NCI-H446 (cell line): ENCODE measurements at places on chromosomes 12 and 14.
A peak's percentile ranks its signal among the peaks of the same experiment; 100 is the strongest.

DNA sequence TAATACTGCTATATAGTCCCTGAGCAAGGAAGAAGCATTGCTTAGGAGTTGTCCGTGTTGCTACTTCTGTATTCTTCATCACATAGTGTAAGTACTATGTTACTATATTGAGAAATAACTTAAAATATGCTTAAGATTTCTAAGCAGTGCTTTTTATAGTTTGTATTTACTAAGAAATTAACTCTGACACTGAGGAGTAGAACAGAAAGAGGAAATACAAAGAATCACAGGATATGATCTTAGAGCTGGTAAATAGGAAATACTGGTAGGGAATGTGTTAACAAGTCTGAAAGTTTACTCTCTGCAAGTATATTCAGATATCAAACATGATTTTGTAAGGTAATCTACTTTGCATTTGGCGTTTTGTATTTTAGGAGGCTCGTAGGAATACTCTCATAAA, 15.5 kb downstream of the XPOT start:
- DNase-seq, result no peak

- no peak for DNase-seq
Observed at GRCh38 chr12:52754135-52754534, 23.0 kb downstream of the KRT76 start.

DNA sequence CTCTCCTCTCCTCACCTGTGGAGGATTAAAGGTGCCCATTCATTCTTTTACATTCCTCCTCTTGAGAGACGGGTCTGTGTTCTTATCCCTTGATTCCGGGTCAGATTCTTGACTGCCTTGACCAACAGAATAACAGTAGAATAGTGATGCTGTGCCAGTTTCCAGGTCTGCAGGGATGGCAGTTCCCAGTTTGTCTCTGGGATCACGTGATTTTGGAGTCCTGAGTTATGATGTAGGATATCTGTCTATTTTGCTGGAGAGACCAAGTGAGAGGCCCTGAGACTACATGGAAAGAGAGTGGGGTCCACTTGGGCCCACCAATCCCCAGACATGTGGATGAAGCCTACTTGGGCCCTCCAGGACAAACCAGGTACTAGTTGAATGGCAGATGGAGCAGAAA, 142.8 kb downstream of the TTC8 start:
- no peak for DNase-seq

DNA sequence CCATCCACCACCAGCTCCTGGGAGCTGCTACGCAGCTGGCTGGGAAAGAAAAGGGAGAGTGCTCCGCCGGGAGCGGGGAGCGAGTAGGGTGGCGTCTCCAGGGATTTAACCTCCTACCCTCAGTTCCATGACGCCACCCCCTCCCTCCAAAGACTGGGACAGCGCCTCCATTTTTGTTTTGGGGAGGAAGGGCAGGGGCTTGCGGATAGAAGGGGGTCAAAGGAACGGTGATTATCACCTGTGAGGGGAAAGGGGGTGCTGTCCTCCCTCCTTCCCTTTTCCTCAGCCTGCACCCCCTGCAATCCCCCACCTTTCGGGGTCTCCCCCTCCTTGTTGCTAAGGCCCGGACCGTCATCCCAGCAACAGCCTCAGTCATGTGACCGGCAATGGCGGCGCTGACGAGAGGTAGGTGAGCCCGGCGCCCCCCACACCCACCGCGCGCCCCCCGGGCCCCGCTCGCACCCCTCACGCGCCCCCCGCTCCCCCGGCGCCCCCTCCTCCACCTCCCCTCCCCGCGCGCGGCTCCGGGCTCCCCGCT, at the start of gene DTX3:
DTX3 (plus strand) TSS at position 371 of the 538 bp plus-strand sequence. CDS start 1,694 bp downstream, outside the sequence.
- no peak for DNase-seq

DNA sequence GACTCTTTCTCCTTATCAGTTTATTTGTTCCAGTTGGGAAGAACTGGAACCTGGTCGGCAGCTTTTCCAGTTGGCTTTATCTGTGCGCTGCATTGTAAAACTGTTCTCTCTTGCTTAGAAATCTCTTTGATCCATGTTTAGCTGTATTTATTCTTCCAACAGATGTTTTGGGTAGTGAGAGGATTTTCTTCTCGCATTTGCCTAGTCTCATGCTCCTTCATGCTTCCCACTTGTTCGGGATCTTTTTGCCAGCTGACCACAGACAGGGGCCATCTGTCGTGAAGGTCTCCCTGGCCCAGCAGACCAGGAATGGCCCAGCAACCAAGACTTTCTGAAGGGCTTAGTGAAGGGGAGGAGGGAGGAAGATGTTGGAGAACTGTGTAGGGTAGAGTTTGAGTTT, 21.6 kb downstream of the NTF3 start:
- no peak for DNase-seq

GRCh38 chr12:64808110-64808509, 16.3 kb upstream of the TBC1D30 start:
- no peak for DNase-seq

DNA sequence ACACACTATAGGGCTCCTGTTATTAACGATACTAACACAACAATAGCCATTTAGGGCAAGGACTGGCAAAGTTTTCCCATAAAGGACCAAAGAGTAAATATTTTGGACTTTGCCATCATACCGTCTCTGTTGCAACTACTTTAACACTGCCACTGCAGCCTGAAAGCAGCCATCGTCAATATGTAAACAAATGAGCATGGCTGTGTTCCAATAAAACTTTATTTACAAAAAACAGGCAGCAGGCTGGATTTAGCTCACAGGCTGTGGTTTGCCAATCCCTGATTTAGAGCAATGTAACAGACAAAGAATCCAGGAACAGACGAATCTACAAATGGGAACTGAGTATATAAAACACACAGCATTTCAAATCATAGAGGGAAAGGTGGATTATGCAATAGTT, 84.1 kb downstream of the FRMD6 start:
- DNase-seq, result peak; percentile 64

DNA sequence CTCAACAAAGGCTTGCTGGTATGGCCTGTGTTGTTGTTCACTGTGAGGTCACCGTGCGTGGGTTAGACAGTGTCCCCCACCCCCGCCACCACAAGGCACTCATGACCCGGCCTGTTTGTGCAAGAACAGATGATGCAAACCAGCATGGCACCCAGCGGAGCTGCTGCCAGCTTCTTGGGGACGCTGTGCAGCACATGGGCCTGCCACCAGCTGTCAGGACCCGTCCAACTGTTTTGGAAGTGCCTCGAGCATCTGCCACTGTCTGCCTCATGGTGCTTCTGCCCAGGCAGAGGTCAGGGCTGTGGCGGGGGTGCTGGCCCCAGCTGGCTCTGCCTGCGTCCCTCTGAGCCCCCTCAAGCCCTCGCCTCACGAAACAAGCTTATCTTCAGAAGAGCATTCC, 1.5 kb downstream of the ASB2 start:
- no peak for DNase-seq

DNA sequence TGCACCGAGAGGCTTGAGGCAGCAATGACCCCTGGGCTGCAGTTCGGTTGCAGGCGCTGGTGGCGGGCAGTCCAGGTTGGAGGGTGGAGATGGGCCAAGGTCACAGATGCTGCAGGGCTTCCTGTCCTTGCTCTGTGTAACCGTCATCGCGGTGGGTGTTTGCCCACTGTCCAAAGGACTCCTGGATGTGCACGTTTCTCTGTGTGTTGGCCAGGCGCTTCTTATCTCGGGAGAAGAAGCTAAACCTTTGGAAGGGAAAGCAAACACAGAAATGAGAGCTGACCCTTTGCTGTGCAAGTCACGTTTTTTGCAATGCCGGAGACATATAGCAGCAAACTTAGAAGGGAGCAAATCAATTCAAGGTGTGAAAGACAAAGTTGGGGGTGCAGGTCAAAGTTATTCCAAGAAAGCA, 14.5 kb downstream of the SNRNP35 start:
- DNase-seq, result no peak

DNA sequence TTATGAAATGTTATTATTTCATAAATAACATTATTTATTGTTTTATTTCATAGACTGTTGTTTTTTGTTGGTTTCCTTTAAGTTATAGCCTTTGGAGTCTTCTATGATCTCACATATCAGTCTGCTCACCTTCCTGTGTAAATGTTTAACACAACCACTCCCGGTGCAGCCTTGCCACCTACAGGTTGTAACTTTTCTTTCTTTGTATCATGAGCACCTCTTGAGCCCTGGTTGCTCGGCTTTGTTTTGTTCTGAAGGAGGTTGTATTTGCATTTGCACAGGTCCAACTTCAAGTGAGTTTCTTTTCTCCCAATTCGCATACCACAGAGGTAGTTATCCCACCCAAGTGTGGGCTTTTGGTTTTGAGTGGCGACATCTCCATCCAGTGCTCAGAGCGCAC, 121.4 kb downstream of the SLC15A4 start:
- DNase-seq, result no peak

- DNase-seq, result peak; percentile 86
Observed at GRCh38 chr14:90827919-90828610, 11.8 kb upstream of the TTC7B start.

DNA sequence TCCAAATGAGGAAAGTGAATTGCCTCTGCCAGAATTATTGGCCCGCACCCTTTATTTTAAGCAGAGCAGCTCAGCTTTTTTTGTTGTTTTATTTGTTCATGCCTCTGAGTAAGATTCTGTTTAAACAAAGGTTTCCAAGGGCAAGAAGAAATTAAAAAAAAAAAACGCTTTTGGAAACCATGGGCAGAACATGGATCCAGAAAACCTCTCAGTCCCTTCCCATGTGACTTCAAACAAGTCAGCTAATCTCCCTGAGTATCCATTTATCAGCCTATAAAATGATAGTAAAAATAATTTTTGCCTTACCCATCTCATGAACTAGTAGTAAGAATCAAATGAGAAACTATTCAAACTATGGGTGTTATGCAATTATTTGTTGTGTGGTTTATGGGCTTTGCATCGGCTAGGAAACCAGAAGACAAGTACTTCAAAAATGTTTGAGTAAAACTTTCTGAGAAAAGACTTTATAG, 27.6 kb downstream of the KITLG start:
- no peak for DNase-seq

DNA sequence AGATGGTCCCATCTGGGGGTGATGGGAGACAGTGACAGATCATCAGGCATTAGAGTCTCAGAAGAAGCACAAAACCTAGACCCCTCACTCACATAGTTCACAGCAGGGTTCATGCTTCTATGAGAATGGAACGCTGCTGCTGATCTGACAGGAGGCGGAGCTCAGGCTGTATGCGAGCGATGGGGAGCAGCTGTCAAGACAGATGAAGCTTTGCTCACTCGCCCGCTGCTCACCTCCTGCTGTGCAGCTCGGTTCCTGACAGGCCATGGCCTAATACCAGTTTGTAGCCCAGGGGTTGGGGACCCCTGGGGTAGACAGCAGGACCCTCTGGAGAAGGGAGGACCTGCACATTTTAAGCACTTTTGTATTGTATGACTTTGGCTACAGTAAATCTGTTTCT, 111.2 kb downstream of the LGMN start:
- DNase-seq, result no peak

GRCh38 chr12:104863296-104863948, 94.7 kb downstream of the SLC41A2 start:
- DNase-seq, result peak; percentile 14

DNA sequence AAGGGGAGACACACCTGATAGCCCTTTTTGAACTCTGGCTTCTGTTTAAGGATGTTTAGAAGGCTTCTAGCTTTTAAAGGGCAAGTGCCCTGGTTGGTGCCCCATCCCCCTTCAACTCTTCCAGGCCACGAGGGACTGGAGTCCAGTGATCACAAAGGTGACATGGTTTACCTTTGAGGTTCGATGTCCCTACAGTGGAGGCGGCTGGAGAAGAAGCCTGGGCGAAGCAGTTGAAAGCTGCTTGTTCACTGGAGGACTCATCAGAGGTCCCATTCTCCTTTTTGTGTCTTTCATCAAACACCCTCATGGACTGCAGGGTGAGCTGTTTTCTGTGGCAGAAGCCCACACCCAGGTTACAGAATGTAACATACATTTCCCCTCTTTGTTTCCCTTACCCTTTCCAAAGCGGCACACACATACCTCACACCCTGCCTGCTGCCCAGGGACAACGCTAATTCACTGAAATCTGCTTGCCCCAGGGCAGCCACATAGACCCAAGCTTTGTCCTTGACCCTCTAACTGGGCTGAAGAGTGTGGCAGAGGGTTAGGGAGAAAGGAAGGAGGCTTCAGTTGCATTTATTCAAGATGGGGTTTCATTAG, 7.7 kb downstream of the TBX3 start:
- DNase-seq, result no peak

DNA sequence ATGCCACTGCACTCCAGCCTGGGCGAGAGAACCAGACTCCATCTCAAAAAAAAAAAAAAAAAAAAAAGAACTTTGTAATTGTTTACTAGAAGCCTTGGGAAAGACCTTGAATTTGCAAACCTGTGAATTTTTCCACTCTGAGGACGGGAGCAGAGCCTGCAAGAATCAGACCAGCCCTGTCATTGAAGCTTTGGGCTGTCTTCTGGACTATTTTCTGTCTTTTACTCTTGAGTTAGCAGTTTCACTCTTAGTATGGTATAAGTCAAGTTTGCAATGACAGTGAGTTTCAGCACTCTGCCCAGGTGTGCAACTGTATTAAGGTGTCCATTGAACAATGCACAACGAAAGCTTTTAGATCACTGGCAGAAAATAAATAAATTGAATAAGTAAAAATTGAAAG, 81.4 kb upstream of the KRAS start:
- DNase-seq, result no peak

DNA sequence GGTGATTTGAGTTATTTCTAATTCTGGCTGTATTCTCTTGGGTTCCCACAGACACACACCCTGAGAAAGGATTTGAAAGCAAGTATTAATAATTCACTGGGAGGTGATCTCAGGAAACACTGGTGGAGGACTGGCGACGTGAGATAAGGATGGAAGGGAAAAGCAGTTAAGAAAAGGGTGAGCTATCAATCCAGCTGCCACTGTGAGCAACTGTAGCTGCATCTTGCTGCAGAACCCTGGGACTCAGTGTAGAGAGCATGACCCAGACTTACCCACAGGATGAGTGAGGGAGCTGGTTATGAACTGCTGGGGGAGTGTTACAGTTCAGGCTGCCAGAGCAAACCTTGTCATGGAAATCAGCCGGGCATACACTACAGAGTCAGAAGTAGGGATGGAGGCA, 71.9 kb downstream of the RESF1 start:
- DNase-seq, result no peak

DNA sequence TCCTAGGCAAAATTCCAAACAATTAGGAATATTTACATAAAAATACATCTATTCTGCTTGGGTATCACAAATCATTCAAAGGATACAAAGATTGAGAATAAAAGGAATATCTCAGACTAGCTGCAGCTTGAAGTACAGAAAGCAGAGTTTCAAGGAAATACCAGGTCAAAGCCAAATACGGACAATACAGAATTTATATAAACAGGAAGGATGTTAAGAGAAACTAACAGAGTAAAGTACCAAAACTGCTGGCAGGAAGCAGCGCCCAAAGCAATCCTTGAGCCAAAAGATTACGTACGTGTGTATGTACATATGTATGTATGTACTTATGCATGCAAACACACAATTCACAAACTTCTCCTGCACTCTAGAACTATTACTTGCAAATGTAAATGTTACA, 86.6 kb downstream of the PPP1R12A start:
- DNase-seq, result no peak

- DNase-seq, result no peak
Observed at GRCh38 chr14:87494010-87494409, 499.0 kb downstream of the GALC start.

- no peak for DNase-seq
Observed at GRCh38 chr14:106037380-106037779, 511.0 kb downstream of the TMEM121 start.
